ENCODE measurements at places on chromosomes 1 and 21.

- DNase-seq, result no peak
Observed at GRCh38 chr1:179300112-179300511, 6.5 kb downstream of the SOAT1 start.

DNA sequence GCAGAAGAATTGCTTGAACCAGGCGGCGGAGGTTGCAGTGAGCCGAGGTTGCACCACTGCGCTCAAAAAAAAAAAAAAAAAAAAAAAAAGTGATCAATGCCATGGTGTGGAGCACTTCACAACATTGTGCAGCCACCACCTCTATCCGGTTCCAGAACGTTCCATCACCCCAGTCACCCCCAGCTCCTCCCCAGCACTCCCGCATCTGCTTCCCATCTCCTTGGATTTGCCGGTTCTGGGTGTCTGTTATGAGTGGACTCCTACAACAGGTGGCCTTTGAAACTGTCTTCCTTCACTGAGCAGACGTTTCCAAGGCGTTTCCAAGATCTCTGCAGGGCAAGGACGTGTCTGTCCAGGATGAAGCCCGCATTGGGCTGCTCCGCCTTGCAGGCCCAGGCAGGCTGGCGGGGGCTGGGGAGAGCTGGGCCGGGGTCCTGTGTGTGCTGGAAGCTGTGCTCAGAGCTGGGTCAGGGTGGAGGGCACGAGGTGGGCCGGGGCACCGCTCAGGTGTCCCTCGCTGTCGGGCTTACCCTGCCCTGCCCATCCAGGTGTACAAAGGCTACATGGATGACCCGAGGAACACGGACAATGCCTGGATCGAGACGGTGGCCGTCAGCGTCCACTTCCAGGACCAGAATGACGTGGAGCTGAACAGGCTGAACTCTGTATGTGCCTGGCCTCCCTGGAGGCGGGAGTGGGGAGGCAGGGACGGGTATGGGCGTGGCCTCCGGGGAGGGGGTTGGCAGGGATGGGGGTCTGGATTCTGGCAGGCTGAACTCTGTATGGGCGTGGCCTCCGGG, 14.9 kb upstream of the LRRC3 start:
- DNase-seq, result no peak

DNA sequence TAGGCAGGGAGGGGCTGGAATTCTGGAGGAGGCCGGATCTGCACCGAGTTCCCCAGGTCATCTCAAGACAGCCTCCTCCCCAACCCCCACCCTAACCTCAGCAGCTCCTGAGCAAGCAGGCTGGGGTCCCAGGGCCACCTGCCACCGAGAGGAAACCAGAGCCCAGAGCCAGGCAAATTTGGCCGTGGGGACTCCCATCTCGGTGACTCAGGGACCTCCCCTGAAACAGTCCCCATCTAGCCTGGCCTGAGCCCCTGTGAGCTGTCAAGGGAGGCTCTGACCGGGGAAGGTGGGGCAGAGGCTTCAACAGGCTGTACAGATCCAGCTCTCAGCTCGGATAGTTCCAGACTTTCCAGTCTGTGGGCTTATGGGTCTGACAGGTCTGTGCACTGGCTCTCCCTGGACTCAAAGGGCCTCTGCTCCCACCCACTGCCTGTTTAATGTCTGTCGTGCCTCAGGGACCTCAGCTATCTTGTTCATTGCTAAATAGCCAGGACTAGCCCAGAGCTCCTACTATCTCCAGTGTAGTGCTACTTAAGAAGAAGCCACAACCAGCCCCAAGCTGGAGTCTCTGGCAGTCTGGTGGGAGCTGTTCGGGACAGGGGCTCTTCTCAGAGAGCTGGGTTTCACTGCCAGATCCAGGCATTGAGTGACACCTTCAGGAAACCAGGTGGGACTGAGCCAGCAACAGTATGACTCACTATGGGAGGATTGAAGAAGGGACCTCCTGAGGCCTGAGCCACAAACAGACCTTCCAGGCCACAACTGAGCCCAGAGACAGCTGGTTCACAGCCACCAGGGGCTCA, 25.6 kb downstream of the MATN1 start:
- no peak for DNase-seq

DNA sequence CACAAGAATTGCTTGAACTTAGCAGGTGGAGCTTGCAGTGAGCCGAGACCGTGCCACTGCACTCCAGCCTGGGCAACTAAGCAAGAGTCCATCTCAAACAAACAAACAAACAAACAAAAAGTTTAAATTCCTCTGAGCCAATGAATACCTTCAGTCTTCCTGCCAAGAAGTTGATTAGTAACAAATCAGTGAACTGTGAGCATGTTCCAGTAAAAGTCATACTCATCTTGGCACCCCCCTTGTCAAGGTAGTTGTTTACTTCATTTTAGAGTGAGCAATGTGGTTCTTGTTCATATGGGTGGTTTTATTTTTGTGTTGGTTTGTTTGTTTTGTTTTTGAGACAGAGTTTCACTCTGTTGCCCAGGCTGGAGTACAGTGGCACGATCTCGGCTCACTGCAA, 18.0 kb upstream of the SLC2A7 start:
- DNase-seq, result no peak

DNA sequence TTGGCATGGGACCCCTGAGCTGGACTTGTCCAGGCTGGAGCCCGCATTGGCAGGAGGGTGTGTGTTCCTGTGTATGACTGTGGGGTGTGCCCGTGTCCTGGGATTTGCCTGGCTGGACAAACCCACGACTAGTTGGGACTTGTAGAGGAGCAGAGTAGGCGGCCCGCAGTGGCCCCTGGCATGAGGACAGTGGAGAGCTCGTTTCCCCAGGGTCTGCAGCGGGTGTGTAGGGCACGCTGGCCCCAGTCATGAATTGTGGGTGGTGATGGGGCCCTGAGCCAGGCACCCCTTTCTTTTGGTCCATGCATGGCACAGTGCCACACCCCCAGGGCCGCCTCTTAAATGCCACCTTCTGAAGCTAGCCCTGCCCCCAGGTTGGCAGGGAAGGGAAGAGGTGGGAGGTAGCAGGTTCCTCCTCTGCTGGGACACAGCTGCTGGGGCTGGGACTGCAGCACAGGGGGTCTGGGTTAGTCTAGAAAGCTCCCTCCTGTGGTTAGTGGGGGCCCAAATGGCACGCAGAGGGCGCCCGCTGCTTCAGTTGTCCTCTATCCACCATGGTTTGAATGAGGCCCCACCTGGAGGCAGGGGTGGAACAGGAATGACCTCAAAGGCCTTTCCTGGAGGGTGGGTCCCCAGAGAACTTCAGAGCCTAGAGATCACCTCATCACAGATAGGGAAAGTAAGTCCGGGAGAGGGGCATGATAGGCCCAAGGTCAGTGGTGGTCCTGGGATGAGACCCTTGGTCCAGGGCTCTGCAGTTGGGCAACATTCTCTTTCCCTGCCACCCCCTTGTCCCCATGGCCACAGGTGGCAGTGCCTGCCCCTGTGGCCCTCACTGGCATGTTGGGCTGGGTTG, 4.1 kb downstream of the CROCC start:
- DNase-seq, result no peak
